ENCODE measurements at places on chromosomes 5 and 9. TPM values are rescaled to one million over a fixed set of nuclear protein-coding genes. Genes with fewer than 3 reads are reported as not detected.

DNA sequence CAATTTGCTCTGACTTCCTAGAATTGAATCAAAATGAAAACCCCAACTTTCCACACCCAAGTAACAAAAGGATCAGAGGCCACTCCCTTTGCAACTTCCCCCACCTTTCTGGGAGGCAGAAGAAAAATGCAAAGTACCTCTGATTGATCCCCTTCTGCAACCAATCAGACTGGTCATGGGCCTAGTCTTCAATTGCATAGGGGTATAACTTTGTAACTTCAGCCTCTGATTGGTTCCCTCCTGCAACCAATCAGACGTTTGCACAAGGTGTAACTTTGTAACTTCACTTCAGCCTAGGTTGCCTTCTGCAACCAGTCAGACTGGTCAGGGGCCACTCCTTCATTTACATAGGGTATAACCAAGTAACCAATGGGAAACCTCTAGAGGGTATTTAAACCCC lies 38.3 kb upstream of the CNOT6 start:
- no peak for DNase-seq

Gene ARHGEF28
- 1.9 TPM for total RNA-seq

- no peak for DNase-seq
These were observed 71.4 kb downstream of the DAPK1 start for GRCh38 chr9:87569008-87569509.

- DNase-seq: no peak
These were observed 9.6 kb downstream of the LAMC3 start for GRCh38 chr9:131018621-131019020.

DNA sequence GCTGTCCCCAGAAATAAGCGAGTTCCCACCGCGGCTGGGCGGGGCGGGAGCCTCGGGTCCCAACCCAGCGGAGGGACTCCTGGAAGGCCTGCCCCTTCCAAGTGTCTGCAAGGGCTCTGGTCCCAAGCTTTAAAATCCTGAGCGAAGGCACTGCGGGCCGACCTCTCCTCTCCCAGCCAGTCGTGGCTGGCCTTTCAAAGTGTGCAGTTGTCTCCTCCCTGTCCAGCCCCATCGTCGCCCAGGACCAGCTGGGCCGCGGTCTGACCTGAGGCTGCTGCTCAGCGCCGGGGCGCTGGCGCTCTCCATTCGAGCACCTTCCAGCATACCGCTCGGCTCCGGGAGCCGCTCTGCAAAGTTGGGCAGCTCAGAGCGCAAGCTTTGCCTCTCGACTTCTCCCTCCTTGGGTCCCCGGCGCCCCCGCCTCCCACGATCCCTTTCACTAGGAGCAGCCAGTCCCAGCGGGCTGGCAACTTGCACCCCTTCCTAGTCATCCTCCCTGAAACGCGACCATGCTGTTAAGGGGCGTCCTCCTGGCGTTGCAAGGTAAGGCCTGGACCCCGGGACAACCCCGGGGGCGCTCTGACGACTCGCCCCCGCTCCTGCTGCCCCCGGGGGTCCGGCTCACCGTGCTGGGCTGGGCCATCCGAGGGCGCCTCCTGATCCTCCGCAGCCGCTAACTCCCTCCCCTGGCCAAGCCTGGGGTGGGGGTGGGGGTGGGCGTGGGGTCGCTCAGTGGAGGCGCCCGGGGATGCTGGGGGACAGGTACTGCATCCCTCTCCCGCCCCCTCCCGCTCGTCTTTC lies at the start of gene MAMDC2:
Gene MAMDC2 (plus strand): TSS at position 160 of the 801 bp plus-strand sequence. CDS start 350 bp downstream, at position 510.
- DNase-seq: peak; percentile 83

- DNase-seq: no peak
These were observed at the start of gene CAPSL for GRCh38 chr5:35938568-35939227. CAPSL (minus strand) TSS chr5:35938622; CDS start chr5:35921120, 17,502 bp downstream.

DNA sequence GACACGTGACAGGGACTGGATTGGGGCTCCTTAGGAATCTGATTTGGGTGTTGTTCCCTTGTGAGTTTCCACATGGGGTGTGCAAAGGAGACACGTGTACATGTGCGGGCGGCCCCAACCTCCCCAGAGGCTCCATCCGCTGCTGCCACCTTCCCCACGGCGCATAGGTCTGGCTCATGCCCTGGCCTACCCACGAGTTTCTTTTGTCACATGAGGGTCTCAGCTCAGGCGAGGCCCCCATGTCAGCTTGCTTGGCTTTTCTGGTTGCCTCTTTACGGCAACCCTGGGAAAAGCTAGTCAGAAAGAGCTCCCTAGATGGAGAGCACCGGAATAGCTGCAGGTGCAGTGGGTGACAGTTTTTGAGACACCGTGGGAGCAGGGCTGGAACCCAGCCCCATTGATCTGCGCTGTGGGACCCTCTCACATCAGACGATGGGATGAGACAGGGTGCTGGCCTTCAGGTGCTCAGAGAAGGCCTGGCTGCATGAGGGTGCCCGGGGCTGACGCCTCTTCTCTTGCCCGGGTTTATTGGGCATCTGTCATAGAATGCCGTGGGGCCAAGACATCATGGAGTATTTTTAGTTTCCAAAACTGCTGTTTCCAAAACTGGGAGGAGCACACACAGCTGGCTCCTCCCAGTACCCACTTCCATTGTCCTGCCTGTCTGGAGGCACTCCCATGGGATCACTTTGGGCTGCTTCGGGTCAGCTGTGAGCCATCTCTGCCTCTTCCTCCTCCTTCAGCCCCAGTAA lies 107.8 kb downstream of the WNK2 start:
- DNase-seq: no peak

DNA sequence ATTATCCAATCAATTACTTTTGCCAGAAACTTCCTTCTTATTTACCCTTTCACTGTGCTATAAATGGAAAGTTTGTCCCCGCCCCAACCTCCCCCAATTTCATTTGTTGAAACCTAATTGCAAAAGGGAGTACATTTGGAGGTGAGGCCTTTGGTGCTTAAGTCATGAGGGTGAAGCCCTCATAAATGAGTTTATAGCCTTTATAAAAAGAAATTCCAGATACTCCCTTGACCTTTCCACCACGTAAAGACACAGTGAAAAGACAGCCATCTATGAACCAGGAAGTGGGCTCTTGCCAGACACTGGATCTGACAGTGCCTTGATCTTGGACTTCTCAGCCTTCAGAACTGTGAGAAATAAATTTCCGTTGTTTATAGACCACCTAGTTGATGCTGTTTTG lies 82.3 kb downstream of the NUDT12 start:
- DNase-seq: no peak

DNA sequence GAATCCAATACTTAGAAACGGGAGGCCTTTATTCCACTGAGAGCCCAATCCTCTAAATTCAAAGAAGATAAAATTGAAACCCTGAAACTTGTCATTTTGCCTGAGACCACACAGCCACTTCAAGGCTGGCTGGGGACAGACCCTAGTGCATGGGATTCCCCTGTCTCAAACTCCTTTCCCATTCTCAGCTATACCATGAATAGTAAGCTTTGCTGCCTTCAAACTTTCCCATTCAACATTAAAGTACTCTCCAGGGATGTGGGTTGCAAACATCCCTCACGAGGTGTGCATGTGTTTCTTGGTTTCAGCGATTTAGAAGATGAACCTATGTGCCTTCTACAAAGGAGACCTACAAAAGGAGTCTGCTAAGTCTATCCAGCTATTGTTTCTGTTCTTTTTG lies 64.6 kb downstream of the GABRB2 start:
- no peak for DNase-seq

Gene GIN1
- total RNA-seq: 17.1 TPM

- DNase-seq: peak; percentile 74
These were observed 885 bp downstream of the MPDZ start for GRCh38 chr9:13278368-13279246.

- DNase-seq: no peak
These were observed 559.0 kb upstream of the DAP start for GRCh38 chr5:11319836-11320580.

DNA sequence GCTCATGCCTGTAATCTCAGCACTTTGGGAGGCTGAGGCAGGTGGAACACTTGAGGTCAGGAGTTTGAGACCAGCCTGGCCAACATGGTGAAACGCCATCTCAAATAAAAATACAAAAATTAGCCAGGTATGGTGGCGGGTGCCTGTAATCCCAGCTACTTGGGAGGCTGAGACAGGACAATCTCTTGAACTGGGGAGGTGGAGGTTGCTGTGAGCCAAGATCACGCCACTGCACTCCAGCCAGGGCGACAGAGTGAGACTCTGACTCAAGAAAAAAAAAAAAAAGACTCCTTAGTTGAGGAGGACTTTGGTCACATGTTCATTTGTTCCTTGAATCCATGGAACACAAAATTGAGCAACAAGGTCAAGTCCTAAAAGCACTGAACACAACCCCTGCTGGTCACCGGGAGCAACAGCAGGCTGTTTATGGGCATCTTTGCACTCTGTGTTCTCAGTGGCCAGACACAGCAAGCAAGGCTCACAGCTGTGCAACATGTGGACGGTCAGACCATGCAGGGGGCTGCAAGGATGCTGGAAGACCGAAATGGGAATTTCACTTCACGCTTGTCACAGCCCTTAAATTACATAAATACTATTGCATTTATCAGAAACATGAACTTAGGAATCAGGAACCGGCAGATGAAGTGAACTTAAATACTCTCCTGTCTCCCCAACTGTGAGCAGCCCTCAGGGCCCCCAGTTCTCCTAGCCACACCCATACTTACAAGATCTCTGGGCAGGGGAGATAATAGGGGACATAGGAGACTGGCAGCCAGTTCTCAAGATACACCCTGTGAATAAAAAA lies 2.8 kb downstream of the GBGT1 start:
- no peak for DNase-seq

GRCh38 chr9:78213712-78214111 lies 22.2 kb upstream of the CEP78 start:
- DNase-seq: no peak

DNA sequence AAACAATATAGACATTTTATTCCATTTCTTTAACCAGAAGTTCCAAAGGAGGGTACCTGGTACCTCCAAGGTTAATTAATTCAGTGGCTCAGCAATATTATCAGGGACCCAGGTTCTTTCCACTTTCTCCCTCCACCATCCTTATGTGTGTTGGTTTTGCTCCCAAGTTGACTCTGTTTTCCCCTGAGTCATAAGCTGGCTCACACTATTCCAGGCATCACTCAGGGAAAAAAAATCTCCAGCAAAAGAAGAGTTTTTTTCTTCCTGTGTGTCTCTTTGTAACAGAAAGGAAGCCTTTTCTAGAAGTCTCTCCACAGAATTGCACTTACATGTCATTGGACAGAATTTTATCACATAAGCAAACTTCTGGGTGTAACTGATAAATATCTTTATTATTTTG lies 31.2 kb upstream of the GALNT10 start:
- DNase-seq: no peak

Gene GABRA6
- not detected for total RNA-seq

Gene FBXL17
- 43.6 TPM for total RNA-seq

GRCh38 chr5:107979291-107979690 lies 308.6 kb upstream of the EFNA5 start:
- DNase-seq: peak; percentile 34

- no peak for DNase-seq
These were observed 122.9 kb downstream of the CDC42SE2 start for GRCh38 chr5:131386779-131387178.

DNA sequence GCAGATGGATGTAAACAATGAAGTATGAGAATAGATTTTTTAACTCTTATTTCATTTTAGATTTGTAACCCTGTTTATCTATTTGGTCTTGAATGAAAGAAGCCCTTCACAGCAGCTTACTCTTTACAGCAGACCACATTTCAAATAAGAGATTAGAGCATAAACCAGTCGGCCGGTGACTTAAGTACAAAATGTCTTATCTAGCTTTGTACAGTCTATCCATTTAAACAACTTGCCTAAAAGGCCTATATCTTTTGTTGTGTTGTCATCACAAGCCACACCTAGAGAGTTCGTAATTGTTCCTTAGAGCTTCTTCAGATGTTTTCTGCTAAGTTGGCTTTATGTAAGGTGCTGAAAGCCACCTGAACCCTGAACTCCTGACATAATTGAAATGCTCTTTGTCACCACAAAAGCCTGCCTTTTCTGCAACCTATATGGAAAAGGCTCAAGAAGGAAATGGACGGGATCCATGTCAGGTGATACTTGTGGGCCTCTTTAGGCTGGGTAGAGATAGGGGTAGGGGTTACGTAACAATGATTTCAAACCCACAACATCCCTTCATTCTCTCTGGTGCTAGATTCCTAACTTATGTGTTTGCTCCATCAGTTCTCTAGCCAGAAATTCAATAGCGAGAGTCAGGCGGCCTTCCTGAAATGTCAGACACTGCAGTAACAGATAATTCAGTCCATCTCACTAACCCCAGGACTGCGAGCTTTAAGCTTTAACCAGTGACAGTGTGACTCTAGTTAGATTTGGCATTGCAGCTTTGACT lies 162.5 kb downstream of the CD180 start:
- no peak for DNase-seq

DNA sequence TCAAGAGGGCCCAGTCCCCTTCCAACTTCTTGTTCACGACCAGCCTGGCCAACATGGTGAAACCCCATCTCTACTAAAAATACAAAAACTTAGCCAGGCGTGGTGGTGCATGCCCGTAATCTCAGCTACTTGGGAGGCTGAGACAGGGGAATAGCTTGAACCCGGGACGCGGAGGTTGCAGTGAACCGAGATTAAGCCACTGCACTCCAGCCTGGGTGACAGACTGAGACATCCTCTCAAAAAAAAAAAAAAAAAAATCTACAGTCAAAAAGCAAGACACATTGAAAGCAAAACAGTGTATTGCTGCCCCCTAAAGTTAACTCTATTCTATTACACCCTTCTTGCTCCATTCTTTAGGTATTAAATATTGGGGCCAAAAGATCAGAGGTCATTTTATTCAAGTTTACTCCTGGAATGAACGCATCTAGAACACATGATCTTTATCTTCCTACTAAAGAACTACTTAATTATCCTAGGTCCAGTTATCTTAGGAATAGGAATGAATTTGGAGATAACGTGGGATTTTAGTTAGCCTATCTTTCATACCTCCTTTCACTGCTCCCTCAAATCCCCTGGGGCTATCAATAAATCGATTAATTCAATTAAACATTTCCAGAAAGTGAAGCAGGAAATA lies 2.4 kb downstream of the ATG12 start:
- DNase-seq: no peak

Gene GARIN3
- total RNA-seq: not detected

GRCh38 chr9:135254176-135255032 lies 166.9 kb downstream of the OLFM1 start:
- peak; percentile 9 for DNase-seq

DNA sequence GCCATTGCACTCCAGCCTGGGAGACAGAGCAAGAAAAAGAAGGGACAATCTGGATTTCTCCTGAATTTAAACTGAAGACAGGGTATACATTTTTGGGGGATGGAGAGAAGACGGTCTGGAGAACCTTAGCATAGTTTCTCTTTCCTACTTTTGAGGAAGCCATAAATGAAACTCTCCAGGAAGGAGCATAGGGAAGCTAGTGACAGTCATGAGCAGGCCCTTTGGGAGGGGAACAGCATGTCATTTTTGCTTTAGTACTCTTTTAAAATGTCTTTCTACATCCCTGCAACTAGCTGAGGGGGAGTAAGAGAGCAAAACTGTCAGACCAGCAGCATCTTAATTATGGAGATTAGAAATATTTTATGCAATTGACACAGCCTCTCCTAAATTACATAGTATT lies 8.2 kb upstream of the SLC44A1 start:
- no peak for DNase-seq

Gene NME5
- 3.9 TPM for total RNA-seq

All from Right ventricle myocardium inferior (tissue), 1 donor.